AG10803 (cell line): ENCODE measurements at places on chromosomes 2 and 18.

- DNase-seq: peak; percentile 92
Observed at GRCh38 chr2:232568161-232568560, 17.7 kb downstream of the EIF4E2 start.

GRCh38 chr2:10260130-10260529, 42.6 kb upstream of the HPCAL1 start:
- DNase-seq: peak; percentile 60

DNA sequence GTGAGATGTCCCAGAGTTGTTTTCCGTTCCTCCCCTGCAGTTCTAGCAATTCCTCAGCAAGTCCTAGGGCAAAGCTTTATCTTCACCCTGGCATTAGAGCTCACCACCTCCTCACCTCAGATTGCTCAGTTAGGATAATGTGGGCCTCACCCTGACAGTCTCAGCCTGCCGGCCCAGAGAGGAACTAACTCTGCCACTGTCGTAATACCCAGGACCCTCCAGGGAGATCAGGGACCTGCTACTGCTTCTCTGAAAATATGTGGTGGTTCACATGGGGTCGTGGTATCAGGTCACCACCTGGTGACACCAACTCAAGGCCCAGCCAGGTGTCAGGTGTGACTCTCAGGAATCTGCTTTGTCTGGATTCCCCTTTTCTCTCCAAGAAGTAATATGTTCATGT, 120.7 kb downstream of the FEZ2 start:
- no peak for DNase-seq

GRCh38 chr18:80178935-80179818, 68.1 kb downstream of the PARD6G start:
- DNase-seq: no peak

DNA sequence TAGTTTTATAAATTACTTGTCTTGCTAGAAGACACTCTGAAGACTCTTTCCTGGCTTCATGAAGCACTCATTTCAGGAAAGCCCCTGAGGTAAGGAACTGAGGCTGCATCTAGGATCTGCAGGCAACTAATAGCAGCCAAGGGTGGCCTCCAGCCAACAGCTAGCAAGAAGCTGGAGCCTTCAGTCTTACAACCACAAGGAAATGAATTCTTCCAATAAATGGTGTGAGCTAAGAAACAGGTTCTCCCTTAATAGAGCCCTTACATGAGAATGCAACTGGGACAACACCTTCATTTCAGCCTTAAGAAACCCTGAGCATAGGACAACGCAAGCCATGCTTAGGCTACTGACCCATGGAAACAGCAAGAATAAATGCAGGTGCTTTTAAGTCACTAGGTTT, 254.6 kb upstream of the RBBP8 start:
- peak; percentile 23 for DNase-seq

DNA sequence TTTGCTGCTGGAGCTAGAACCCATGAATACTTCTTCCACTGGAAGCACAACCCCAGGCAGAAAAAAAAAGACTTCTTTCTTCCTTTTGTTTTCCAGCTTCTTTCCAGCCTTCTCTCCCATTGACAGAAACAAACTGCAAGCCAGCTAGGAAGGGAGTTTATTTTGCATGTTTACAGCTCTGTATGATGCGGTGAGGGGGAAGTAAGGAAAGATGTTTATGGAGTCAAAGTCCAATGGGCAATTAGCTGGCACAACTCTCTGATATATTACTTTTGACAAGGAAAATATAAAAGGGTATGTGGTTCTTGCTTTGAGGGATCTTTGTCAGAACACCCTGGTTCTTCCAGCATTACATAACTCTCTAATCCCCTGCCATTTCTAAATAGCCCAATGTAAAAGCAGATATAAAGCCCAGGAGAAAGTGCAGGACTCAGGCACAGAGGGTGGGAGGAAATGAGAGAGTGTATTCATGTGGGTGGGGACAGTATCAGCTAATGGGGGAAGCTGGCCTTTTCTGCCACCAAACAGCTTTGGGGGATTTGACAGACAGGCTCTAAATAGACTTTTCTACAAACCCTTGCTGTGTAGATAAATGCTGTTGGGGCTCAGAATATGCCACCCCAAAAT, 9.3 kb upstream of the NMS start:
- DNase-seq: no peak

GRCh38 chr18:24869285-24869684, 408.8 kb downstream of the HRH4 start:
- DNase-seq: no peak

DNA sequence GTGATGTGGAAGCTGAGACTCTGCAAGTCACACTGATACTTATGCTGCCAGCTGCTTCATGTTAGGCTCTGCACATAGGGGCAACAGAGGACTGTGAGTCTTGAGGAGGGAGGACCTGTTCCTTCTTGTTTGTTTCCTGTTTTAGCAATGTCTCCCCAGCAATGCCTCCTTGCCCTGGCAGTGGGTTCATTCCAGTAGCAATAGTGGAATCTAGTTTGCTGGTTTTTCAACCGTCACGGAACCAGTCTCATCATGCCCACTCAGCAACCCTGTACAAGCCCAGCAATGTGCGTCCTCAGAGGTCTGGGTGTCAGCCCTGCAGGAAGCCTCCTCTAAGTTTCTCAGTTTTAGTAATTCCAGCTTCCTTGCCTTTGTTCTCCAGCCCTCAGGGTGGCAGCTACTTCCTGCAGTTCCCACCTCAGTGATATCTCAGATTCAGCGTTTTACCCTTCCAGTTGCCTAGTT, 20.5 kb upstream of the ITGB6 start:
- no peak for DNase-seq

DNA sequence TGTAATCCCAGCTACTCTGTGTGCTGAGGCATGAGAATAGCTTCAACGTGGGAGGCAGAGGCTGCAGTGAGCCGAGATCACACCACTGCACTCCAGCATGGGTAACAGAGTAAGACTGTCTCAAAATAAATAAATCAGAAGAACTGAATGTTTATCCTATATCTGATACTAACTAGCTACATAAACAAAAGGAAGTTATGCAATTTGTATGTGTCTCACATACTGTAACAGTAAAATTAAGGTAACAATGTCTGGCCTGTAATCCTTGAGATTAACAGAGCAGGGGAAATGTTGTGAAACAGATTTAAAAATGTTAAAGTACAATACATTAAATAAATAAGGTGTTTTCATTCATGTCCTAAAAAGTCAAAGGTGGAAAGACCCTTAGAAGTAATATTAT, 150.8 kb downstream of the MEMO1 start:
- no peak for DNase-seq

DNA sequence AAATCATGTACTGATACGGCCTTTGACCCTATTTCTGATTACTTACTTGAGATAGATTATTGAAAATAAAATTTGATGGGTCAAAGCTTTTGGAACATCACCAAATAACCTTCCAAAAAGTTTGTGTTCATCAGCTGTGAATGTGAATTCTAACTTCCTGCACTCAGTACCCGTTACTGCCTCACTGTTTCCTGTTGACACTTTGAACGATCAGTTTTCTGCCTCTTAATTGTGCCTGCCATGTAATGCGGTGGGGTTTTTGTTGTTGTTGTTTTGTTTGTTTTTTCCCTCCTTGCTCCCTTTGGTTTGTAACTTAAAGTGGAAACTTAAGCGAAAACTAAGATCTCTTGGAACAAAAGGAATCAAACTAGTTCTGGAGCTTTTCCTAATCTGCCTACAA, 18.9 kb downstream of the ATG16L1 start:
- DNase-seq: no peak

GRCh38 chr2:66522611-66523376, 87.9 kb downstream of the MEIS1 start:
- no peak for DNase-seq

GRCh38 chr2:204625135-204625534, 79.9 kb downstream of the PARD3B start:
- peak; percentile 26 for DNase-seq

DNA sequence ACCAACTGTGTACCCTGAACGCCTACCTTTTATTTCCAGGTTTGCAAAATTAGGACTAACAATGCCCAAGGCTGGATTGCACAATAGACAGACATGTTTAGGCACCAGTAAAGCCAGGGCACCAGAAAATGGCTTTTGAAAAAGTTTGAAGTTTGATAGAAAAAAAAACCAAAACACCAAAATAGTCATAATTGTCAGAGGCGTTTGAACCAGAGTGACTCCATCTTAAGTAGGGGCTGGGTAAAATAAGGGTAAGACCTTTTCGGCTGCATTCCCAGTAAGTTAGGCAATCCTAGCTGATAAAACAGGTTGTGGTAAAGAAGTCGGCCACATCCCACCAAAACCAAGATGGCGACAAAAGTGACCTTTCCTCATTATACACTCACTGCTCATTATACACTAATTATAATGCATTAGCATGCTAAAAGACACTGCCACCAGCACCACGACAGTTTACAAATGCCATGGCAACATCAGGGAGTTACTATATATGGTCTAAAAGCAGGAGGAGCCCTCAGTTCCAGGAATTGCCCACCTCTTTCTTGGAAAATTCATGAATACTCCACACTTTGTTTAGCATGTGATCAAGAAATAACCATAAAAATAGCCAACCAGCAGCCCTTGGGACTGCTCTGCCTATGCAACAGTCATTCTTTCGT, 105.1 kb upstream of the MSH2 start:
- DNase-seq: no peak

GRCh38 chr18:74682141-74682990, 84.7 kb downstream of the ZNF407 start:
- DNase-seq: no peak
